NCI-H2171 (cell line): ENCODE measurements at places on chromosomes 3 and 15.

DNA sequence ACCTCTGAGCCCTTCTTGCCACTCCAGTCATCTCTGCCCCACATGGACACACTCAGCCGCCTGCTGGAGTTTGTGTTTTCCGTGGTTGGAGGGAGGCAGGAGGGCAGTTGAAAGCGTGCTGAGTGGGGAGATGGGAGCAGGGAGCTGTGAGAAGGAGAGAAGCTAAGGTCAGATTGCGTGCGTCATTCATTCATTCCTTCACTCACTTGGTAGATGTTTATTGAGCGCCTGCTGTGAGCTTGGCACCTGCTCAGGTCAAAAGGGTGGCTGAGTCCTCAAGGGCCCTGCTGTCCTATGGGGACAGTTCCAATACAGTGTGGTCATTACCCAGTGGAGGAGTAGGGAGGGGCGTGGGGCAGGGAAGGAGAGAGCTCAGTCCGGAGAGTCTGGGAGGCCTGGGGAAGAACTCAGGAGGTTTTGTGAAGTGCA lies 23.5 kb downstream of the LIMD1 start:
- DNase-seq, result no peak

DNA sequence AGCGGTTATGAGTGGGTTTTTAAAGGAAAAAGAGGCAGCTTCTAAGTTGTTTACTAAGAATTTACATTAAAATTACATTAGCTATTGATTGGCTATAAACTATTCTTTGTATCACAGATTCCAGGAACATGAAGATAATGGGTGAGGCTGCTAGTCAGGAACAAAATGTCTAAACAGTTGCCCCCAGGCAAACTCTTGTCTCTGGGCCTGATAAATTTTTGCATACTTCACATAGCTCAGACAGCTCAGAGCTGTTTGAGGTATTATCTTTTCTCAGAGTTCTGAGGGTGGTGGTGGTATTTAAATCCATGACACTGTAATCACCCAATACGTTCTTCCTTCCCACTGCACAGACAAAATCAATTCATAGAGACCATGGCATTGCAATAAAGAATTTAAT lies 2.1 kb upstream of the HACD2 start:
- no peak for DNase-seq

GRCh38 chr3:78580681-78581080 lies 1187.1 kb downstream of the ROBO1 start:
- DNase-seq, result no peak

DNA sequence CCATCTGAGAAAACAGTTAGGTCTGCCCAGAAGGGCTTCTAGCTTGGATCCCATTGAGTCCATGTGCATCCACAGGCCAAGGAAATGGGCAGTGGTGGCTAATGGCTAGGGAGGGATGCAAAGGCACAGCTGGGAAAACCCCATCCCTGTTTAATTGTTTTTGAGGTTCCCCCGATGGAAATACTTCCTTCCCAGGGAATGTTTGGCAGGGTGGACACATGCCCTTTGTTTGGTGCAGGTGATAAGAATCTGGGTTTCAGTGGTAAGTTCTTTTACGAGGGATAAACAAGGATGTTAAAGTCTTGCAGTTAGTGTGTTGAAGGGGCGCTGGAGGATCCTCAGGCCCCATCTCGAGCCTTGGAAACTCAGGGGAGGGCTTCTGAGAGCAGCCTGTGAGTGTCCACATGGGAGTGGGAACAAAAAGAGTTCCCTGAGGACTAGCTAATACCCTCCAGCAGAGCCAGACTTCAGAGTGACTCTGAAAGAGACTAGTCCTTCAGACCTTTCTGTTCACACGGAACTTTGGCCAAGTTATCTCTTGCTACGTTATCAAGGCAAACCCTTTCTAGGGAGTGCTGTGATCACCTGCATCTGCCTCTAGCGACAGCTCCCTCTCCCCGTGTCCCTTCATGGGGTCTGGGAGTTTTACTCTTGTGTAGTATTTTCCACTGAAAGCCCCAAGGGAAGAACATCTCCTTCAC lies 17.4 kb downstream of the PTPRG start:
- no peak for DNase-seq

DNA sequence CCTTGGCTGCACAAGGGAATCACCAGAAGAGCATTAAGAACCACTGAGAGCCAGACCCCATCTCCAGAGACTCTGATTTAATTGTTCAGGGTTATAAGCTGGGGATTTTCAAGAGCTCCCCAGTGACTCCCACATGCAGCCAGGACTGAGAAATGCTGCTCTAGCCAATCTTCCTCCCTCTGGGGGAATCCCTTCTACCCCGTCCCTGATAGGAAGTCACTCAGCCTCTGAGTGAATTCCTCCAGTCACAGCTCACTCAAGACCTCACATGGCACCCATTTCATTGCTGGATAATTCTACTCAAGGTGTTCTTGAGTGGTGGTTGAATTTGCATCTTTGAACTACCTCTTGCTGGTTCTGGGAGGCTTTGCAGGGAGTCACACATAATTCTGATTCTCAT lies 10.7 kb downstream of the CCR3 start:
- no peak for DNase-seq

DNA sequence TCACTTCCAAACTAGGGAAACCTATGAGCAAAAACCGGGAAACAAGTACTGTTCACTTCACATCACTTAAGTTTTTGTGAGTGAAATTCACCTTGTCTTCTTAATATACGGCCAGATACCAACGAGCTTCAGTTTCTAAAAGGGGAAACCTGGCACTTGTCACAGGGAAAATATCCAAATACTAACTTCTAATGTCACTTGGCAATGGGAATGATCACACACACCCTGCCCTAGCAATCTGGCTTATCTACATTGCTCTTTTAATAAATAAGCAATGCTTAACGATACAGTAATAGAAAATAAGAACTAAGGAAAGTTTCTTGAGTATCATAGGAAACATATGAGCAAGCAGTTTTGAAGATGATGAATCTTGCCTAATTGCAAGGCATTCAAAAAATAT lies 34.6 kb upstream of the PLOD2 start:
- DNase-seq, result no peak

DNA sequence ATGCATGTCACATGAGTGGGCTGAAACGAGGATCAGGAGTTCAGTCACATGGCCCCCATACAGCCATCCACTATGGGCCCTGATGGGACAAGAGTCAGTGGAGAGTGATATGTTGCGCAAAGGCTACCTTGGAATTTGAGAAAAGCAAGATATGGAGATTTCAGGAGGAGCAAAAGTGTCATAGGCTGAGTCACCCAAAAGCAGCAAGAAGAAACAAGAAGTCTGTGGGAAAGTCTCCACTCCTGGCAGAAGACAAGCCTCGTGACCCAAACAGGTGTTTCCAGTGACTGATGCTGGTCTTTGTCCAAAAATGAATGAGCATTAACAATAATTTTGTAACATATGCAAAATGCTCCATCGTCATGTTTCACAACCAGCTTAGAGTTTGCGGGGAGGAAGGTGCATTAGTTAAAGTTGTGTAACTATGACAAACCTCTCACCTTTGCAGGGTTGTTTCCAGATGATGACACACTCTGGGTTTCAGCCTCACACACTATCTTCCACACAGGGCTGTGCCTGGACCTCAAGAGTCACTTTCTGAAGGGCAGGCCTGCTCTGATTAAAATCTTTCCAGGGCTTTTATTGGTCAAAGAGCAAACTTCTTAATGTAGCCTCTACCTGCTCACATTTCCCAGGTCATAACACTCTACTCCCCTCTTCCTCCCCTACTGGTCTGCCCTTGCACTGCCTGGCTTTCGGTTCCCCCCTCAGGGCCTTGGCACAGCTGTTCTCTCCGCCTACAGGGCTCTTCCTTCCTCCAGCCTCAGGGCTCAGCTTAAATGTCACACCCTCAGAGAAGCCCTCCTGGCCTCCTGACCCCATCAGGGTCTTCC lies 3.9 kb upstream of the DNASE1L3 start:
- DNase-seq, result no peak

- DNase-seq, result no peak
Measured at GRCh38 chr15:57728436-57728835, 21.9 kb downstream of the POLR2M start.

- DNase-seq, result no peak
Measured at GRCh38 chr3:144052275-144052674, 80.7 kb downstream of the DIPK2A start.

- DNase-seq, result no peak
Measured at GRCh38 chr3:57758686-57759085, 2.6 kb downstream of the SLMAP start.
